Motor neuron (in vitro differentiated cells): ENCODE measurements at places on chromosomes 3 and 15. TPM values are rescaled to one million over a fixed set of nuclear protein-coding genes. Genes with fewer than 3 reads are reported as not detected.

The SST gene
- 2.1 and 3.6 TPM in 2 replicates for total RNA-seq

The NEK10 gene
- total RNA-seq = 8.2 and 8.9 TPM in 2 replicates

The CPN2 gene
- total RNA-seq = 0.66 TPM in 1 of 2 replicates, not detected in the other

GRCh38 chr3:18559331-18559842, 134.2 kb upstream of the SATB1 start:
- no peak for ATAC-seq

- no peak for ATAC-seq
Measured at GRCh38 chr3:144127700-144128099, 156.1 kb downstream of the DIPK2A start.

DNA sequence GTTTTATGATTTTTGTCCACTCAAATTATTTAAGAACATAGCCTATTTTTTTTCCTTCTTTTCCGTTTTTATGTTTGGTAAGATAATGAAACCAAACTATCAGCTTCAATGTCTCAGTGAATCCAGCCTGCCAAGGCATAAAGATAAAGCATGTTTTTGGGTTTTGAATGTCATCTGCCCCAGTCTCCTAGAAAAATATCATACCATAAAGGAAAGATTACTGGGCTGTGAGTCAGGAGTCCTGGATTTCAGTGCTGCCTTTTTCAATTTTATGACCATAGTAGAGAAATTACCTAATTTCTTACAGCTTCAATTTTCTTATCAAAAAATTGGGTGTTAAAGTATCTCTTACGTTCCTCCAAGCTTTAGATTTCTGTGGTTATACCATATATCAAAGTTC, 87.5 kb downstream of the GAP43 start:
- no peak for ATAC-seq

DNA sequence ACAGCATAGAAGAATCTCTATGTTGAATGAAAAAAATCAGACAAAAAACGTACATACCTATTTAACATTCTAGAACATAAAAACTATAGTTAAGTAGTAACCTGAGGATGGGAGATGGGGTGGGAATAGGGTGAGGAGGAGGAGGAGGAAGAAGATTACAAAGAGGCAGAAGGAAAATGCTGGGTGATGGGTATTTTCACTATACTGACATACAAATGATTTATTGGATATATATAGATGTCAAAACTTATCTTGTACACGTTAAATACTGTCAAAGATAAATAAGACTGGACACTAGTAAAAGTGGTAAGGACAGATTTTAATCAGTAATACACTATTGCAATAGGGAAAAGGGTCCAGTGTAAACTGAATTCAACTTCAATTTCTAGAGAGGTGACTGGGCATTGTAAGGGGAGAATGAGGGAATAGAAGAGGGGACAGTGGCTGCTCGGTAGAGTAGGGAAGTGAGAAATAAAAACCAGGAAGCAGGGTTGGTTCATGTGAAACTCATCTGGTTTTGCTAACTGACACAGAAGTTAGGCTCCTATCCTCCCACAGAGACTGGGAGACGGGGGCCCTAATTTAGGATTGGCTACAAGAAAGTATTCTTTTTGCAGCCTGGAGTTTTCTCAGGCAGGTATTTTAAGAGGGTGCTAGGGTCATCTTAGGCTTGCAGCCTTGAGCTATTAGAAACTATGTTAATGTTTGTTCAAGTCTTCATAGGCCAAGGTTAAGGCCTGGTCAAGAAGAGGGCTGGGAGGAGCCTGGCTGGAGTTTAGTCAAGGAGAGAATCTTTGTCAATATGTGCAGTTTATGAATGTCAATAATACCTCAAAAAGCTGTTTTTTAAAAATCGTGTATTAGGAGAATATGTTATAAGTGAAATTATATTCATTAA, 15.0 kb upstream of the C15orf61 start:
- no peak for ATAC-seq

- ATAC-seq = no peak
Measured at GRCh38 chr3:126130081-126130855, 46.3 kb upstream of the SLC41A3 start.

GRCh38 chr15:62109437-62109836, 42.7 kb downstream of the C2CD4A start:
- peak; percentile 73 for ATAC-seq

DNA sequence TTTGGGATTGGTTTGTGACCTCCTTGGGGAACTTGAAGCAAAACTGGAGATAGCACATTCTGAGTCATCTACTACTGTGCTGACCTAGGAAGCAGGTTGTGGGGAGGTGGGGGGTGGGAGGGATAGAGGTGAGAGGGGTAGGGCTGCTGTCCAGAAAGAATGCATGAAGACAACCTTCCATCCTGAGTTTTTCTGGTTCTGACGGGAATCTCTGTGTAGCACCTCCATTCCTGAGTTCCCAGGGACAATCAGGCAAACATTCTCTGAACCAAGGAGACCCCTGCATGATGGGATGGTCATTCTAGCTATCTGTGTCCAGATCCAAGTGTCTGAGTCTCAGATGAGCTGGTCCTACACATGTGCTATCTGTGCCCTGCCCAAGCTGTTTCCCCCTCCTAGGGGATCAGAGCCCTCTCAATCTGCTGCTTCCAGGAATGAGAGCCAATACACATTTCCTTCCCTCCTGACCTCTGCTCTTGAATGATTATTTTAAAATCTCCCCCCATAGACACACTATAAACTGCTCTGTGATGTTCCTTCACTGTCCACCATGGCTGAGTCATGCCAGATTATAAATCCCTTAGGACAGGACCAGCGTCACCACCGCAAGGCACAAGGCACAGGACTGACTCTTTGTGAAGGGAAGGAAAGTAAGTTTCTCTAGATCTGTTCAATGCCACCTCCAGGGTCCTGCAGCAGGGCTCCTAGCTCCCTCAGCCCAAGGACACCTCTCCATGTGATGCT, 2.2 kb upstream of the CD276 start:
- ATAC-seq = peak; percentile 14

GRCh38 chr3:16079519-16079918, 95.0 kb upstream of the GALNT15 start:
- ATAC-seq = no peak
